ENCODE measurements at places on chromosomes 11 and 22.

DNA sequence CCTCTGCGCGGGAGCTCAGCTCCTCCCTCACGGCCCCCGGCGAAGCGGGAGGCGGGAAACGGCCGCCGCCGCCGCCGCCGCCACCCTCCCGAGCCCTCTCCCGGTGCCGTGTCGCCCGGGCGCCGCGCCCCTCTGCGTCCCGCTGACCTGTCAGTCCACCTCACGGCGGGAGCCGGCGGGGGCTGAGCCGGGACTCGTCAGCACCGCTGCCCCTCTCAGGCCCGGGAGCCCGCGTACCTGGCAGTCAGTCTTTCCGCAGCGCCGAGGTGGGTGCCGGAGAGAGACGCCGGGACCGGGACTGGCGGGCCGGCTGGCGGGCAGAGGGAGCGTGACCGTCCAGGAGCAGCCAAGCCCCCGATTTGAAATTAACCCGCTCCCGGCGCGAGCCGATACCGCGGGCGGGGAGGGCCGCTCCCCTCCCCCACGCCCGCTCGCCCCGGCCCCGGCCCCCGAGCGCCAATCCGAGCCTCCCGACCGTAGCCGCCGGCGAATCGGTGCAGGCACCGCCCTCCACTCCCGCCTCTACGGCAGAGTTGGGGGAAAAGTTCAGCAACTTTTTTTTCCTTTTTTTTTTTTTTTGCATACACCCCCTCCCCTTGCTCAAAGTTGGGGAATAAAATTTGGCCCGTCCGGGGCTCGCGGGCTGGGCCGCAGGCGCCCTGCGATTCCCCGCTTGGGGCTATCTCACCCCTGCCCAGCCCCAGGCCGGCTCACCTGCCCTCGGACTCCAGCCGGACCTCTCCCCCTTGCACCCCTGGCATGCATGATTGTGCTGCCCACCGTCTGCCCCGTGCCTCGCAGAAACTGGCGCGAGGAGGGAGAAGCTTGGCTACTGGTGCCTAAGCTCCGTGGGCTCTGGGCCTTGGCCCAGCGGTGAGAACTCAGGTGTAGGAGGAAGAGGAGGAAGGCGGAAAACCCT, 774 bp upstream of the E2F8 start:
- peak; percentile 74 for DNase-seq

- no peak for DNase-seq
Observed at GRCh38 chr11:84905411-84905810, 721.7 kb downstream of the DLG2 start.

- DNase-seq, result no peak
Observed at GRCh38 chr22:21803811-21804249, 63.6 kb downstream of the MAPK1 start.

DNA sequence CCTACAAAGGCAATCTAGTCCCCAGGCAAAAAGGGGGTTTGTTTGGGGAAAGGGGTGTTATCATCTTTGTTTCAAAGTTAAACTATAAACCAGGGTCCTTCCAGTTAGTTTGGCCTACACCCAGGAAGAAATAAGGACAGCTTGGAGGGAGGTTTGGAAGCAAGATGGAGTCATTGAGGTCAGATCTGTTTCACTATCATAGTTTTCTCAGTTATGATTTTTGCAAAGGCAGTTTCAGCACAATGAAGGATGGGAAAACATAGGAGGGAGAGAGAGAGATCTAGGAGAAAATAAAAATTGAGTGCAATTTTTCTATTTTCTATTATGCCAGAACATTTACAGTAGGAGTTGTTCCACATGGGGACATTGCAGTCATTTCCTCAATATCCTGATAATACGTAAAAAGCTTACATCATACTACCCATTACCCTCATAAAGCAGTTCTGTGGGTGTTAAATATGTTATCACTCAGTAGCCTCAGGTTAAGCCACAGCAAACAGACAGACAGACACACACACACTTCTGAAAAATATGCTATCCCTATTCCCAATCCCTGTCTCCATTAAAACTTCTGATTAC, 401.3 kb upstream of the FAT3 start:
- no peak for DNase-seq

- DNase-seq, result no peak
Observed at GRCh38 chr22:31628362-31628761, 33.7 kb downstream of the PISD start.

DNA sequence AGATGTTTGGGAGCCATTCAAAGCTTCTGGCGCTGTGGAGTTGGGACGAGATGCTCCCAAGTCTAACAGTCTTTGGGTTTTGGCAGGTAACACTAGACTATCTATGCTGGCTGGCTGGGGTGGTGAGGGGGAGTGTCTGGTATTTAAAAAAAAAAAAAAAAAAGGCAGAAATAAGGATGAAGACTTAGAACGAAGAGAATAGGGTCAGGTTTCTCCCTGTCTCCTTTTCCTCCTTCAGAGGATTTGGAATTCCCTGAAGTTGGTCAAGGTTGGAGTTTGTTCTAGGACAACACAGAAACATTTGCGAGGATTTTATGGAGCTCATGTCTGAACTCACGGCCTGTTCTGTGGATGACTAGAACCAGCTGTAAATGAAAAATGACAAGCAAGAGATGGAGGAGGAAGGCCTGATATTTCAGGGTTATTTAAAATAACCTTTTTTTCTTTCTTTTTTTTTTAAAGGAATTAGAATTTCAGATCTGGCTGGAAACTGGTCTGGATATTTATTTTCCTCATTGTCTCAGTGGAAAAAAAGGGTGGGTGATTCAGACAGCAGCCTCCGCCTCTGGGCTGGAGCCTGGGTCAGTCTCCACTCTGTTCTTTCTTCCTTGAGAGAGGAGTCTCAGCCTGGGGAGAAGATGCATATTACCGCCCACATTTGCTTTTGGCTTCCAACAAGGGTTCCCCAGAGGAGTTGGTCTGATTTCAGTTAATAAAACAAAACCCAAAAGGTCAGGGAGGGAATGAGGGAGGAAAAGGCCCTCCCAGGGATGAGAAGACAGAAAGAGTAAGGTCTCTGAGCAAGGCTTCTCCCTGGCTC, 80.1 kb downstream of the USP35 start:
- no peak for DNase-seq

DNA sequence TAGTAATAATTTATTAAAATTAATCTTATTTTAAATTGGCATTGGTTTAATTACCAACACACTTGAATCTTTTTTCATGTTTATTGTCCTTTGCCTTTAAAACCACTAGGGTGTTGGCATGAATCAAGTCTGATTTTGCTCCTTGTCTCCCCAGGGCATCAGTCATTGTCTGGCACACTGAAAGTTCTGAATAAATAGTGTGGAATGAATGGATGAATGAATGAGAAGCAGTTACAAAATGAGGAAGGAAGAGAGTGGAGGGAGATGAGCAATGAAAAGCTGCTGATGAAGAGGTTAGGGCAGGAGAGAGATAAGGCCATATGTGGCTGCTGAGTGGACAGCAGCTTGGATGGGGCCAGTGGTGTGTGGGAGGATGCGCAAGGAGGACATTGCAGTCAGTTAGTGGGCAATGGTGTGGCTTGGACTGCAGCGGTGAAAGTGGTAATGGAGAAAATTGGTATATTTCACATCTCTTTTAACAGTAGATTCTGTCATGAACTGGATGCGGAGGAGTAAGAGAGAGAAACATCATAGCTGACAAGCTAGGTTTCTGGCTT, 132.0 kb downstream of the SPON1 start:
- no peak for DNase-seq

DNA sequence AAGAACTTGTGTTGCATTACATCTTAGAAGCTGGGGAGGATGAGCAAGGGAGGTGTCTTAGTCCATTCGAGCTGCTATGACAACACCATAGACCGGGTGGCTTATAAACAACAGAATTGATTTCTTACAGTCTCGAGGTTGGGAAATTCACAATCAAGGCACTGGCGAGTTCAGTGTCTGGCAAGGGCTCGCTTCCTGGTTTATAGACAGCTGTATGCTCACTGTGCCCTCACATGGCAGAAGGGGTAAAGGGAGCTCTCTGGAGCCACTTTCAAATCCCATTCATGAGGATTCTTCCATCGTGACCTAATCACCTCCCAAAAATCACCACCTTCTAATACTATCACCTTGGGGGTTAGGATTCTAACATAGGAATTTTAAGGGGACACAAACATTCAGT, 150.0 kb upstream of the NECTIN1 start:
- DNase-seq, result no peak

GRCh38 chr11:57306161-57306876, 18.4 kb downstream of the TNKS1BP1 start:
- DNase-seq, result no peak

- no peak for DNase-seq
Observed at GRCh38 chr22:29797351-29797750, 30.2 kb downstream of the UQCR10 start.

DNA sequence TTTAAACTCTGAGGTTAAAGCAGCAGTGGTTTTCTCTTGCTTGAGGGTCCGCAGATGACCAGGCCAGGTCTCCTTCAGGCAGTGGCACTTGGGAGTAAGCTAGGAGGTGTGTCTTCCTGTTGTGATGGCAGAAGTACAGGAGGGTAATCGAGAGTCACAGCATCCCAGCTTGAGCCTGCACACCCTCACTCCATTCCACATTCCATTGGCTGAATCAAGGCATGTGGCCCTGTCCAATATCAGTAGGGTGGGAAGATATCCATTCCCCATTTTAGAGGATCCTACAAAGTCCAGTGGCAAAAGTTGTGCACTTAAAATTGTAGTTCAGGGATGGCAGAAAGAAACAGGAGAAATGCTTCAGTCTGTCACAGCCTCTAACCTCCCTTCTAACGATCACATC, 23.3 kb downstream of the OSBP2 start:
- DNase-seq, result no peak

DNA sequence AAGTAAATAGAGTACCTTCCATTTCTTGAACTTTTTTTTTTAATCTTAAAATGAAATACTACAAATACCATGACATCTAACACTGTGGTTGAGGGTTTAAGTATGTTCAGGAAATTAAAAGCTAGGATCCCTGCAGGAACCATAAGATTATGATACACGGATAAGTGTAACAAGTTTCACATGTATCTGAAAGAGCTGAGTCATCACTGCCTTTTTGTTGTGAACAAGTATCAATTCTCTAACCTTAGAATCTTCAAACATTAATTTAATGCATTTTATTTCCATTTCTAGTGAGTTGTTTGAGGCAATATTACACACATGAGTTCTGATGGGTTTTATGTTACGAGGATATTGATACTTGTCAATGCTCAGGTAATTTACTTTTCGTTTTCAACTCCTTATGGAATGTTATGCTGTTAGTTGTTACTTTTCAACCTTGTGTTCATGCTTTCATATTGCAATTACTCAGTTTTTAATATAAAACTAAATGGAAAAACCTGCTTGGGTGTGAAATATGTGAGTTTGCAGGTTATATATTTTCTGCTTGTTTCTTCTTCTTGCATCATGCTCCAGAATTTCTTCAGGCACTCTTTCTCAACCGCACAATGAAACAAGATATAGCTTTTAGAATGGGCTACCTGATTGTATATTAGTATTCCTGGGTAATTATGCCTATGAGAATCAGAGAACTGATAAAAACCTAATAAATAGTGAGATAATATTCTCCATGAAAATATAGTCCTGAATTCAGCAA, 361.3 kb upstream of the MTNR1B start:
- no peak for DNase-seq
